Stimulated activated CD8-positive, alpha-beta memory T cell treated with anti-CD3 and anti-CD28 coated beads, Interleukin-15, amount 100 ng/mL, for 4 hours (primary cell): ENCODE measurements at places on chromosomes 11 and 22.

GRCh38 chr22:21567456-21568346 lies at the start of gene UBE2L3:
UBE2L3 (plus strand) TSS chr22:21567714; CDS start chr22:21567745, 31 bp downstream.
- peak; percentile 65 for DNase-seq

- DNase-seq = no peak
Observed at GRCh38 chr11:132980670-132981069, 551.6 kb downstream of the OPCML start.

DNA sequence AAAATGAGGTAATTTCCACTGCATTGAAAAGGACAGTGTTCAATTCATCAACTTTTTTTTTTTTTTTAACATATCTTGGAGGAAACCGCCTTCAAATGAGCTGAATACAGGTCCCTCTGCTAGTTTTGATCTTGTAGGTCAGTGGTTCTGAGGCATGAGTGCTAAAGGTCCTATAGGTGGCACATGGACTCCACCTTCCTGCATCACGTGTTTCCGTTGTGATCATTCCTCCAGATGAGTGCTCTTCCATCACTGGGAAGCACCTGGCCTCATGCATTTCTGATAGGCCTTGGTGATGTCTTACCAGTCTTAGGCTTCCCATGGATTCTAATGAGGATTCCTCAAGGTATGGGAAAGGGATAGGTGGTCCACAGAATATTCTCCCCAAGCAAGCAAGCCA lies 37.8 kb downstream of the FDX1 start:
- no peak for DNase-seq

DNA sequence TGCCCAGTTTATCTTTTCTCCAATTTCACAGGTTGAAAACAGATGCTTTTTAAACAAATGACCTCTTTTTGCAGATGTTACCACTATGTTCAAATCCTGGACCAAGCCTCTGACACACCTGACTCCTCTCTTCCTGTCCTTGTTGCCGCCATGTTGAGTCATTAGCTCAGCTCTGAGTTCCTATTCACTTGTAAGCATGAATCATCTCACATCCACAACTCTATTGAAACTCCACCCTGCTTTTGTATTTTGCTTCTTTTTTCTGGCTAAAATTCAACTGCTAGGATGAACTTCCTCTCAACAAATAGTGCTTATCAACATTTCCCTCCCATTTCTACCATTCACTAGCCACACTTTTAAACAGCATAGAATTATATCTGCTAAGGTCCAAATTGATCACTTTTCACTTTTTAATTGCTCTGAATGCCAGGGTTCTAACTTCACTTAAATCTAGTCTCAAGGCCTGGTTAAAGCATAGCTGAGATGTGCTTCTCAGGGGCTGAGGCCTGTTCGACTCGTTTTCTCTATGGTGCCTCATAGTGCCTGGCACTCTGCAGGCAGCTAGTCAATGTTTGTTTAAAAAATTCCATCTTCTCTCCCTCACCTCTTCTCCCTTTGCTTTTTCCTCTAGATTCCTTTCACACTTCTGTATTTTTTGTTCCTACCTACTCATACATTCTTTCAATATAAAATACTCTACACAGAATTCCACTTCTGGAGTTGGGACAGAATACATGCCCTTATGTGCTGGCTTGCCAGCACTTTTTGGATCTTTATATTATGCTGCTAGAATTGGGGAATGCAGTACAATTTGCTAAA lies 3.9 kb downstream of the JOSD1 start:
- no peak for DNase-seq

DNA sequence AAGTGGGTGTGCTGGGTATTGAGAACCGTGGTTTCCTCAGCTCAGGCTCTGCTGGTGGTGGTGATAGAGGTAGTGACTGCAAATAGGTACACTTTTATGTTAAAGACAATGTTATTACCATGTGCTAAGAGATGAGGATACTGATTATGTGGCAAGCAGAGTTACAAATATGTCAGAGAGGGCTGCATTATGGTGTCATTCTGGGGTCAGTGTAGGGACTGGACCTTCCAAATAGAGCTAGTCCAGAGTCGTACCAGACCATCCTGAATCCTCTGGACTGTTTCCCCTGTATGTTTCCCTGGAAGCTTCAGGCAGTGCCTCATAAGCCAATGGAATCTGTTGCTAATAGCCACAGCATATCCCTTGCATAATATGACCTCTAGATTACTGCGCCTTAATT lies at the start of gene DNAJB7:
Gene DNAJB7, minus strand, starts transcription at position 101 of the 400 bp plus-strand sequence. CDS start 119 bp downstream, outside the sequence.
- no peak for DNase-seq

- no peak for DNase-seq
Observed at GRCh38 chr22:48855013-48855412, 972.7 kb downstream of the BRD1 start.

DNA sequence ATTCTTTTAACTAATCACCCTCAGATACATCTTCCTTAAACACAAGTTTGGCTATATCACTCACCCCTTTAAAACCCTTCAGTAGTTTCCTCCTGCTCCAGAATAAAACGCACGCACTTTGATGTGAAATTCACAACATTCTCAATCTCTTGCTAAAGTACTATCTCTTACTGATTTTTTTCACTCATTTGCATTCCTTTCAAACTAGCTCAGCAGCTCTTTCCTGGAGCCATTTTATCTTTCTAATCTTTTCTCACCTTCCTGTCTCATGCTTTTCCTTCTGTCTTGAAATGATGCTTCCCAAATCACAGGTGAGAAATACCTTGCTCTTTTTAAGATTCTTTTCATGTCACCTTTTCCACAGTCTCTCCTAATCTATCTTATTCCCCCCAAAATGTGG lies 1074.4 kb downstream of the DLG2 start:
- DNase-seq = no peak

- no peak for DNase-seq
Observed at GRCh38 chr11:20201231-20201630, 41.0 kb upstream of the DBX1 start.

- DNase-seq = no peak
Observed at GRCh38 chr22:24834845-24835570, 29.0 kb downstream of the SGSM1 start.

- no peak for DNase-seq
Observed at GRCh38 chr22:34294986-34295385, 374.7 kb upstream of the LARGE1 start.

DNA sequence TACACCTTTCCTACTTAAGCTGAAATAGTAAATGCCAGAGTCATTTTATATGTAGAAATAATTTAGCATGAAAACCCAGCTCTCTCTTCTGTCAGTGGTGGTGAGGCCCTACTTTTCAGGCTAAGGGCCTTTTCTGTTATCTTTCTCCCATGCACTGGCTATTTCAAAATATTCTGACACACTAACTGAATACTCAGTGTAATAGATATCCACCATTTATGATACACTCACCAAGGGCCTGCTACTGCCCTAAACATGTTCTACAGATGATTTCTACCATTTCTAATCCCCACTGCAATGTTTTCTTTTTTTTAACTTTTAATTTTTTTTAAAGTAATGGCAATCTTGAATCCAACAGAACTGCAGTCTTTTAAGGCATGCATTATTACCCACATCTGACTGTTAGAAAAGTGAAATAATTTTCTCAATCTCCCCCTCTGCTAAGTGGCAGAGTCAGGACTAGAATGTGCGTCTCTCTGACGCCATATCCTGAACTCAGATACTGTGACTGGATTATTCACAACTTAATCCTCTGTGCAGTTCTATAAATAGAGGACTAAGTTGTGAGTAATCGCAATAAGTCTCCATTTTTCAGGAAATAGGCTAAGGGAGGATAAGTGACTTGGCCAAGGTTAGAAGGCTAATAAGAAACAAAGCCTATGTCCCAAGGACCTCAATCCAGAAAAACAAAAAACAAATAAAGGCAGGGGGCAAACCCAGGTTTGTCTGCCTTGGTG lies 44.0 kb downstream of the GRAMD1B start:
- no peak for DNase-seq

- no peak for DNase-seq
Observed at GRCh38 chr11:118281284-118281683, 17.2 kb upstream of the MPZL2 start.

DNA sequence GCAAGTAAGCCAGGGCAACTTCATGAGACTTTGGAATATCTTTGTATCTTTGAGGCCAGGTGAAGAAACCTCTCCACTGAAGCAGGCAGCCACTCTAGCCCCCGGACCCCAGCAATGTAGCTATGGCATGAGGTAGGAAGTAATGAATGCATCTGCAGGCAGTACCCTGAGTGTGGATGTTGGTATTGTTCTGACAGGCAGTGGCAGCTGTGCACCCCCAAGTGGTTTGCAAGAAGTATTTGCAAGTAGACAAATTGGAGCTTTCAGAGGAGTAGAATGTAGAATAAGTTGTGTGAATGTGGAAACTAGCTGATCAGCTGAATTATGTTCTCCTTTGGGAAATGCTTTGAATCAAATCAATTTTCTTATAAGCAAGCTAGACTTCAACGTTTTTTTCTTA lies 194.4 kb upstream of the PGR start:
- DNase-seq = no peak

GRCh38 chr11:73194593-73194992 lies 23.5 kb upstream of the P2RY2 start:
- no peak for DNase-seq

GRCh38 chr11:115455613-115456012 lies 48.6 kb downstream of the CADM1 start:
- DNase-seq = no peak

DNA sequence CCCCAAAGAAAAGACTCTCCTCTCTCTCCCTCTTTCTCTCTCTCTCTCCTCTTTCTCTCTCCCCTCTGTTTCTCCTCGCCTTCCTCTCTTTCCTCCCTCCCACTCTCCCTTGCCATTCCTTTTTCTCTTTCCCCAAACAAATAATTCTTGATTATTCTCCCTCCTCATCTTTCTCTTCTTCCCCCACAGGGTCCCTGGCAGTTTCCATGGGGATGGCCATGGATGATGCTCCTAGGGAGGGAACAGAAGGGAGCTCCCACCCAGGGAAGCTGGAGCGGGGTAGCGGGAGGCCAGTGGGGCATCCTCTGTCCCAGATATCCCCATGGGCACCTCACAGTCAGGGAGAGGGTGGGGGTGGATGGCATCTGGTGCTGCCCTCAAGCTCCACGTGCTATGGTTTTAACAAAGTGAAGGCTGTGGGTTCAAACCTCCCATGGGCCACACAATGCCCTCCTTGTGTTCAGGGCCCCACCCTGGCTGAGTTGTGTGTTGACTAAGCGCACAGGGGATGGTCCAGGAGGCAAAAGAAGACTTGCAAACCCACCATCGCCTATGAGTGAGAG lies 266.4 kb downstream of the BUD13 start:
- DNase-seq = no peak

DNA sequence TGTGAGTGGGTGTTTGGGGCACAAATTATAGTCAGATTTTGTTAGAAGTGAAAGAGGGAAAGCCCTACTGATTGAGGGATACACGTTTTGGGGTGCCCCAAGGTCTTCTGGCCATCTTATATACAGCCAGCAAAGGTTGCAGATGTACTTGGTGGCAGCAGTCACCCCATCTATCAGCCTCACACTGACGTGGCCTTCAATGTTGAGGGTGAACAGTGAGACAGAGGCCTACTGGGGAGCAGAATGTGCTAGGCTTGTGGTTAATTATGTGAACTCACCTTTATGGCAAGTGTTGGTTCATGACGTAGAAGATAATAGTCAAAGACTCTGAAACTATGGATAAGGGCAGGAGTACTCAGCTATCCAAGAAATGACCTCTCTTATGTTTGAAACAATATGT lies 121.2 kb downstream of the TRIM44 start:
- DNase-seq = no peak

GRCh38 chr22:17115945-17116565 lies 5.1 kb downstream of the TMEM121B start:
- DNase-seq = no peak

DNA sequence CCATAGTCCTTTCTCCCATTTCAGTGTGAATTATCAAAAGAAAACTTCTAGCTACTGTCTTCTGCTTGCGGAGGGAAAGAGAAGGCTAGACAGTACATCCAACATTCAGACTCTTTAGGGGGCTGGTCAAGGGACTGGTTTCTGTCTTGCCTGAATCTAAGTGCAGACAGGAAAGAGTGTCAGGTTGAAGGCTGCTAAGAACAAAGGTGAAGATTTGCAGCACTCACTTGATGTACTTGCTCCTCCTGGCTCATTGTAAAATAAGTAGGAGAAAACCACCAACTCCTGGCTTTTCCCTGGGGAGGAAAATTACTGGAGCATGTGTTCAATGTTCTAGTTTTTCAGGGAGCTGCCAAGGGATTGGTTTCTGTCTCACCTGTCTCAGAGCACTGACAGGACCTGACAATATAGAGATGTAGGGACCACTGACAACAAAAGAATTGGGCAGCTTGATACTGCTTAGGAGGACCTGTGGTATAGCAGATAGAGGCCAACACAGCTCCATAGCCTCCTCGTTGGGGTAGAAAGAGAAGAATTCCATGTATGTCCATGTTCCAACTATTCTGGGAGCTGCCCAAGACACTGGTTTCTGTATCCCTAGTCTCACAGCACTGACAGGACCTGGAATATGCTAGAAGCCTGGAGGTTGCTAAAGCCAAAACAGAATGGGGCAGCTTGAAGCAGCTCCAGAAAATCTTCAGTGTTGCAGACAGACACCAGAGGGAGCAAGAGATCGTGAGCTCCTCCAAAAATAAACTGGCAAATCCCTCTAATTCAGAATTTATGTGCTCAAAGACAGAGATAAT lies 39.7 kb upstream of the MMP12 start:
- DNase-seq = no peak

GRCh38 chr11:119895981-119896380 lies 167.0 kb upstream of the NECTIN1 start:
- no peak for DNase-seq

- DNase-seq = no peak
Observed at GRCh38 chr11:94732617-94733281, 35.4 kb upstream of the AMOTL1 start.

GRCh38 chr11:62546244-62546928 lies at the start of gene AHNAK:
AHNAK (minus strand) TSS chr11:62546806; CDS start chr11:62536098, 10,708 bp downstream.
- DNase-seq = peak; percentile 42

DNA sequence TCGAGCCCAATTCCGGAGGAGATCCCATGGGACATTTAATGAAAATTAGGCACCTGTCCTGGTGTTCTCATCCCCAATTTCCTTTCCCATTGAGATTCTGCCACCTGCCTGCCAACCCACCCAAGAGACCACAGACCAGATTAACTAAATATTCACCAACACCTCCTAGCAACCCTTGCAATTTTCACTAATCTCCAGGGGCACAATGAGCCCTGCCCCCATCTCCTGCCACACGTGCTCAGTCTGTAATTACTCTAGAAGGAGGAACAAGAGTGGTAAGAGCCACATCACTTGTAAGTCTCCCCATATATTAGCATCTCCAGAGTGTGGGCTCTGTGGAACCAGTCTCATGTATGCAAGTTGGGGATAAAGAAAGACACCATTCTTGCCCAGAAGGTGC lies 38.0 kb downstream of the IL18BP start:
- DNase-seq = no peak

GRCh38 chr22:39290724-39291161 lies 28.7 kb downstream of the RPL3 start:
- no peak for DNase-seq

- DNase-seq = no peak
Observed at GRCh38 chr11:120061761-120062560, 76.0 kb downstream of the TRIM29 start.

DNA sequence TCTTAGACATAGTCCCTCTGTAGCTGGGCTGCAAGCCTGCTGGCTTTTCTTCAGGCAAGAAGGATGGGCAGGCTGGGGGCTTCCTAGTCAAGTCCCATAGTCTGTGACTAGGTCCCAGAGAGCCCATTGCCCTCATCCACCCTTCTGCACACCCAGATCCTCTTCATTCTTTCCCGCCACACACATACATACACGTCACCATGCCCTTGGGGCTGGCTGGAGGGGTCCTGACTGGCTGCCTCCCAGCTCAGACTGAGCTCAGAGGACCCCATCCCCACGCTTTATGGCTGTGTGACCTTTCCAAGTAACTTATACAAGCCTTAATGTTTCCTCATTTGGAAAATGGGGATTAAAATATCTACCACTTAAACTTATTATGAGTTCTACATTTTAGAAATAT lies 13.5 kb upstream of the PPFIBP2 start:
- no peak for DNase-seq

- DNase-seq = no peak
Observed at GRCh38 chr11:32510039-32510438, 73.6 kb upstream of the EIF3M start.
